ENCODE measurements at places on chromosomes 7 and 10. TPM values are rescaled to one million over a fixed set of nuclear protein-coding genes. Genes with fewer than 3 reads are reported as not detected.

Gene VSTM4
- total RNA-seq, result not detected

Gene ITGB1
- total RNA-seq, result 404 TPM

Gene FKBP9
- total RNA-seq, result 74.3 TPM

- no peak for DNase-seq
- H3K36me3 ChIP-seq, result no peaks in the 10 kb centered on the region
- H3K27ac ChIP-seq, result no peak overlapping the region
- H3K4me1 ChIP-seq, result peaks cover 8% of the 10 kb centered on the region
- no peaks in the 10 kb centered on the region for H3K27me3 ChIP-seq
- no peak overlapping the region for H3K4me3 ChIP-seq
These were observed 56.5 kb upstream of the CREB5 start for GRCh38 chr7:28355635-28356319.

Gene PDZD8
- total RNA-seq, result 49.4 TPM

DNA sequence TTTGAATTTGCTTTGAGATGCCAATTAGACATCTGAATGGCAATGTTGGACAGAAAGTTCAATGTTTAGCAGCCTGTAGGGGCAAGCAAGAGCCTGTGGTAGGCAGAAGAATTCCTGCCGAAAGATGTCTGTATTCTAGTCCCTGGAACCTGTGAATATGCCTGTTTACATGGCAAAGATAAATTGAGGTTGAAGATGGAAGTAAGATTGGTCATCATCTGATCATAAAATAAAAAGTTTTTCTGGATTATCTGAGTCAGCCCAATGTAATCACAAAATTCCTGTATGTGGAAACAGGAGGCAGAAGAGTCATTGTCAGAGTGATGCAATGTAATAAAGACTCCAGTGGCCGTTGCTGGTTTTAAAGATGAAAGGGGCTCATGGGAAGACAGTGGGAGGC is 430.5 kb downstream of the MDFIC start:
- no peaks in the 10 kb centered on the region for H3K27me3 ChIP-seq
- H3K4me3 ChIP-seq, result no peak overlapping the region
- DNase-seq, result no peak
- no peaks in the 10 kb centered on the region for H3K36me3 ChIP-seq

DNA sequence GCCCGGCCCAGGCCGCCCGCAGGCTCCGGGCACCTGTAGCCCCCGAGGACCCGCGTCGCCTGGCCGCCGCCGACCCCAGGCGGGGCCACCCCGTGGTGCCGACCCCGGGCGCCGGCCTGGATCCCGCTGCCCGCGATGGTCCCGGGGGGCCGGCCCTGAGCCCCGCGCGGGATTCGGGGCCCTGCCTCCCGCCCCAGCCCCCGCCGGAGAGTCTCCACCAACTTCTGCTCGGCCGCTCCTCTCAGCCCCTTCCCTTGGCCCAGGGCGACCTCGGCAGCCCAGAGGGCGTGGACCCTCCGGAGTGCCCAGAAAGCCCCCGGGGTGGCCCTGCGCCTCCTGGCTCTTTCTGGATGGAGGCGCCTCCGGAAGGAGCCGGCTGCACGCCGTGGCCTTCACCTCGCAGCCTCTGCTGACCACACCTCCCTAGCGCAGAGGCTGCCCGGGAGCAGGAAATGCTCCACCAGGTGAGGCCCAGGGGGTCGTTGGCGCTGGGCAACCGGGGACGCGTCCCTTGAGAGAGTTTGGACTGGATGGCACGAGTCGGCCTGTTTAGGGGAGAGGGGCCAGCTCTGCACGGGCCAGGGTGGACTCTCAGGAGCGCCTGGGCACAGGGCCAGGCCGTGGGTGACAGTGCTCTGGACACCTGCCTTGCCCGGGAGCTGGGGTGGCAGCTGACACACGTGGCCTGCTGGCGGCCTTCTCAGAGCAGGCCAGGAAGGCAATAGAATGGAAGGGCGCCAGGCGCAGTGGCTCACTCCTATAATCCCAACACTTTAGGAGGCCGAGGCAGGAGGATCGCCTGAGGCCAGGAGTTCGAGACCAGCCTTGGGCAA is 529 bp downstream of the ZNF853 start:
- peak overlapping the region; percentile 61 for H3K4me3 ChIP-seq
- no peaks in the 10 kb centered on the region for H3K27me3 ChIP-seq
- H3K36me3 ChIP-seq, result no peaks in the 10 kb centered on the region
- H3K4me1 ChIP-seq, result peaks cover 16% of the 10 kb centered on the region
- no peak overlapping the region for H3K27ac ChIP-seq

GRCh38 chr7:133672866-133673265 is 420.0 kb downstream of the EXOC4 start:
- H3K27me3 ChIP-seq, result no peaks in the 10 kb centered on the region
- H3K27ac ChIP-seq, result no peak overlapping the region
- H3K4me1 ChIP-seq, result no peaks in the 10 kb centered on the region

GRCh38 chr10:128316925-128317324 is 190.7 kb upstream of the MKI67 start:
- no peak overlapping the region for H3K4me3 ChIP-seq
- H3K4me1 ChIP-seq, result no peaks in the 10 kb centered on the region
- H3K27ac ChIP-seq, result no peak overlapping the region
- no peaks in the 10 kb centered on the region for H3K36me3 ChIP-seq
- no peak for DNase-seq

Gene LRRN3
- 0.68 TPM for total RNA-seq

GRCh38 chr10:90179696-90180407 is 478.5 kb downstream of the KIF20B start:
- H3K4me3 ChIP-seq, result no peak overlapping the region
- no peaks in the 10 kb centered on the region for H3K4me1 ChIP-seq
- no peaks in the 10 kb centered on the region for H3K27me3 ChIP-seq
- no peaks in the 10 kb centered on the region for H3K36me3 ChIP-seq
- DNase-seq, result peak; percentile 5

Gene PTPRE
- 0.46 TPM for total RNA-seq

- DNase-seq, result no peak
- H3K4me1 ChIP-seq, result no peaks in the 10 kb centered on the region
- H3K27me3 ChIP-seq, result no peaks in the 10 kb centered on the region
- no peaks in the 10 kb centered on the region for H3K36me3 ChIP-seq
- H3K27ac ChIP-seq, result peak overlapping the region; percentile 80
- H3K4me3 ChIP-seq, result no peak overlapping the region
These were observed 563.6 kb downstream of the SUGCT start for GRCh38 chr7:40698214-40698920.

- no peaks in the 10 kb centered on the region for H3K27me3 ChIP-seq
- no peaks in the 10 kb centered on the region for H3K4me1 ChIP-seq
- DNase-seq, result no peak
- no peak overlapping the region for H3K4me3 ChIP-seq
- H3K27ac ChIP-seq, result no peak overlapping the region
- H3K36me3 ChIP-seq, result no peaks in the 10 kb centered on the region
These were observed 149.8 kb upstream of the PRKCQ start for GRCh38 chr10:6729861-6730344.

DNA sequence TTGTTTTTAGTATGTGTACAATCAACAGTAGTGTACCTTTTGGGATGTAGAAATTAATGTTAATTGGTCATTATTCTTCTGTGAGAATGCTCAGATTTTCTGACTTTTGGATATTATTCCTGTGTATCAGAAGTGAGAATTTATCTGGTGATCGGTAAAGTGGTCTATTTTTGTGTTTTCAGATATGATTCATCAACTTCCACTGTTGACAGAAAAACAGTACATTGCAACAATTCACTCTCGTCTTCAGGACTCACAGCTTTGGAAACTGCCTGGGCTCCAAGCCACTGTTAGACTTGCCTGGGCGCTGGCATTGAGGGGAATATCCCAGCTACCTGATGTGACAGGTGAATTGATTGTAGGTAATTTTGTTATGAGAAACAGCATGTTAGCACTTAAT is 20.9 kb downstream of the NUP205 start:
- no peak for DNase-seq
- H3K36me3 ChIP-seq, result no peaks in the 10 kb centered on the region
- no peaks in the 10 kb centered on the region for H3K4me1 ChIP-seq
- H3K27ac ChIP-seq, result no peak overlapping the region

Gene CHN2
- 16.5 TPM for total RNA-seq

GRCh38 chr10:96651998-96652431 is 65.2 kb upstream of the TM9SF3 start:
- no peaks in the 10 kb centered on the region for H3K4me1 ChIP-seq
- H3K27me3 ChIP-seq, result no peaks in the 10 kb centered on the region
- H3K27ac ChIP-seq, result no peak overlapping the region

Gene FANK1
- total RNA-seq, result 0.73 TPM

- no peak overlapping the region for H3K4me3 ChIP-seq
- DNase-seq, result no peak
- H3K27ac ChIP-seq, result no peak overlapping the region
- no peaks in the 10 kb centered on the region for H3K27me3 ChIP-seq
- H3K4me1 ChIP-seq, result no peaks in the 10 kb centered on the region
These were observed 85.9 kb downstream of the PON1 start for GRCh38 chr7:95238252-95238943.

Gene DPYSL4
- 0.12 TPM for total RNA-seq

DNA sequence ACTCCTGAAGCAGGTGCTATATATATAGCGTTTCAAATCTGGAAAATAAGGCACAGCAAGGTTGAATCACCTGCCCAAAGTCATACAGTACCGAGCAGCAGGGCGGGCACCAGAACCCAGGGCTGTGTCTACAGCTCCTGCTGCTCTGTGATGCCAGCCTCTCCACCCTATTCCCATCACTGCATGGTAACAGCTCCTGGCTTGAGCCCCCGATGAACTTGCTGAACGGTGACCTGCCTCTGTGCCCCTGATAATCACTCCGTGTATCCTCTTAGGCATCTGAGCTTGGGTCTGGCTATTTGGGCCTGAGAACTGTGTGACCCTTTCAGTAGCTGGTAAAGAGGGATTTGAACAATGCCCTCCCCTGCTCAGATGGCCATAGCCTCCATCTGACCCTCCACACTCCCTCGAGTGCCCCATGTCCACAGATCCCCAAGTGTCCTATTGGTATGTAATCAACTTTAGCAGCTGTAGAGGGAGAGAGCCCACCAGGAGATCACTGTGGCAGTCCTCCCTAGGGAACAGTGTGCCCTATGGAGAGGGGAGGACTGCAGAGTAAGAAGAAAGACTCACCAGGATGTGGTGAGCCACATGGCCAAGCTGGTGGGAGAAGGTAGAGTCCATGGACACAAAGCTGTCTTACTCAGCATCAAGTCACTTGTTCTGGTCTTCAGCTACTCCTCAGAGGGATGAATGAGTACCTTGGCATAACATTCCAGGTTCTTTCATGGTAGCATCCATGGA is 1.1 kb upstream of the ARHGAP22 start:
- H3K4me3 ChIP-seq, result no peak overlapping the region
- H3K4me1 ChIP-seq, result 0 out of 2 replicates have a peak, but pooled peaks cover 6% of the 10 kb centered on the region
- no peaks in the 10 kb centered on the region for H3K36me3 ChIP-seq
- no peak for DNase-seq

GRCh38 chr10:48552946-48553564 is 51.8 kb downstream of the ARHGAP22 start:
- H3K27me3 ChIP-seq, result no peaks in the 10 kb centered on the region
- H3K36me3 ChIP-seq, result no peaks in the 10 kb centered on the region
- H3K27ac ChIP-seq, result no peak overlapping the region
- no peak overlapping the region for H3K4me3 ChIP-seq

Gene CNTNAP2
- total RNA-seq, result 42.5 TPM

DNA sequence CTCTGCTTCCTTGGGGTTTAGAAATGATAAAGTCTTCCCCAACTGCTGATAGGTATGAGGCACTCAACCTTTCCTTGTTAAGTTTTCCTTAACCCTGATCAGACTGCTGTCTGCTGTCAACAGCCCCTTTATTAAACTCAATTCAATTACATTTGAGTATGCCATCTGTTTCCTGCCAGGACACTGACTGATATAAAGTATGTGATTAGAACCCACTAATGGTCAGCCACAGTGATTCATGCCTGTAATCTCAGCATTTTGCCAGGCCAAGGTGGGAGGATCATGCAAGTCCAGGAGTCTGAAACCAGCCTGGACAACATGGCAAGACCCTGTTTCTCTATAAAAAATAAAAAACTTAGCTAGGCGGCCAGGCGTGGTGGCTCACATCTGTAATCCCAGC is 18.1 kb downstream of the BAZ1B start:
- peaks cover 6% of the 10 kb centered on the region for H3K36me3 ChIP-seq
- no peak overlapping the region for H3K27ac ChIP-seq
- no peaks in the 10 kb centered on the region for H3K27me3 ChIP-seq
- no peak overlapping the region for H3K4me3 ChIP-seq
- no peak for DNase-seq

DNA sequence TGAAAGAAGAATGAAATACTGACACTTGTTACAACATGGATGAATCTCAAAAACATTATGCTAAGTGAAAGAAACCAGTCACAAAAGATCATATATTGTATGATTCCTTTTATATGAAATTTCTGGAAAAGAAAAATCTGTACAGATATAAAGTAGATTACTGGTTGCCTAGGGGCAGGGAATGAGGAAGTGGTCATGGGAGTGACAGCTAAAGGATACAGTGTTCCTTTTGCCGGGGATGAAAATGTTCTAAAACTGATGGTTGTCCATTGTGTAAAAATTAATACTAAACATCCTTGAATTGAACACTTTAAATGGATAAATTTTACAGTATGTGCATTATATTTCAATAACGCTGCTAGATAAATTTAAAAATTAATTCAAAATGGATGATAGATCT is 25.1 kb downstream of the ALOX5 start:
- H3K4me3 ChIP-seq, result no peak overlapping the region
- no peaks in the 10 kb centered on the region for H3K27me3 ChIP-seq
- no peaks in the 10 kb centered on the region for H3K4me1 ChIP-seq
- DNase-seq, result no peak
- no peak overlapping the region for H3K27ac ChIP-seq

- no peaks in the 10 kb centered on the region for H3K27me3 ChIP-seq
- no peak overlapping the region for H3K4me3 ChIP-seq
- no peak for DNase-seq
- H3K36me3 ChIP-seq, result no peaks in the 10 kb centered on the region
These were observed 89.3 kb downstream of the DOCK4 start for GRCh38 chr7:112116894-112117293.

DNA sequence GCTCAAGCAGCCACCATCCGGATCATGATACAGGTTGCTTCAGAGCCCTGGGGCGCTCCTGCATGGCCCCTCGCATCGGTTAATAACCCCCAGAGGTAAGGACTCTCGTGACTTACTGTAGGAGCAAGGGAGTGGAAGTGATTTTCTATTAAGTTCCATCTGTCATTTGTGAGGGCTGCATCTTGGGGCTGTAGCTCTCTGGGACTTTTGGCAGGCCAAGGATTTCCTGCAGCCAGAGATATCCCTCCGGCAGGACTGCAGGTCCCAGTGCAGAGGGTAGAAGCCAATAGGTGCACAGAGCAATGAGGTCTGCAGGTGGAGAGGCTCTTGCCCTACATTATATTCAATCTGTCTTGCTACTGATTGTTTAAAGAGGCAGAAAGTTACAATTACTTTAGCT is 356.8 kb upstream of the ADARB2 start:
- H3K4me1 ChIP-seq, result peaks cover 3% of the 10 kb centered on the region
- no peak overlapping the region for H3K27ac ChIP-seq
- no peak overlapping the region for H3K4me3 ChIP-seq
- H3K27me3 ChIP-seq, result no peaks in the 10 kb centered on the region

- no peaks in the 10 kb centered on the region for H3K36me3 ChIP-seq
- no peak overlapping the region for H3K4me3 ChIP-seq
- no peaks in the 10 kb centered on the region for H3K27me3 ChIP-seq
- no peak overlapping the region for H3K27ac ChIP-seq
These were observed 273.7 kb downstream of the PTPRN2 start for GRCh38 chr7:158313931-158314330.

Gene STEAP4
- total RNA-seq, result not detected

Data from Caco-2 (cell line).